GM23338 (cell line): ENCODE measurements at places on chromosomes 1 and 21. TPM values are rescaled to one million over a fixed set of nuclear protein-coding genes. Genes with fewer than 3 reads are reported as not detected.

GRCh38 chr1:219090607-219091006 is 83.1 kb upstream of the LYPLAL1 start:
- H3K36me3 ChIP-seq: no peaks in the 10 kb centered on the region
- H3K4me1 ChIP-seq: no peaks in the 10 kb centered on the region
- no peak for DNase-seq

DNA sequence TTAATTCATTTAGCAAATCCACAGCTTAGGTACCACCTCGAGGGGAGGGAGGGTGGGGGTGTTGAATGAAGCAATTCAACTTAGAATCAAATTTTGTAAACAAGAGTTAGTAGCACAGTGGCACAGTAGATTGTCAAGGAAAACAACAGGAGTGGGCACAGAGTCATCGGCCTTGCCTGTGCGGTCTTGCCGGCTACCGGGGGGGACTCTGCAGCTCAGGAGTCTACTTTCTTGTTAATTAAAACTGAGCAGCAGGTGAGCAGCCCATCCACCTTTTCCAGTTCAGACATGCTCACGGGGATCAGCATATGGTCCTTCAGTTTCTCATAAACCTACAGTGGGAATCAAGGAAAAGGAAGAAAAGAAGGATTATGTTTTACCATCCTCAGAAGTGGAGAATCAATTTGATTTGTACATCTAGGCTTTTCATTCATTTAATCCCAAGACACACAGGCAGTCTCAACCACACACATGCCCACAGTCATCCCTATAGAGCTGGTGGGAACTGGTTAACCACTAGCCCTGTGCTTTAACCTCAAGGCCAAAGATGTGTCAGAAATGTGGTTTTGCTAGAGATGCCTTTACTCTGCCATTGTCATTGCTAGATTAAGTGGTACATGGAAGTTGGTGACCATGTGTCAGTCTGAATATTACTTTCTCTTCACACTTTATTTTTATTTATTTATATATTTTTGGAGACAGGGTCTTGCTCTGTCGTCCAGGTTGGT is 45.0 kb upstream of the BCL10 start:
- H3K4me3 ChIP-seq: no peak overlapping the region
- H3K4me1 ChIP-seq: peaks cover 12% of the 10 kb centered on the region
- no peaks in the 10 kb centered on the region for H3K36me3 ChIP-seq
- no peak for DNase-seq
- no peak overlapping the region for H3K27ac ChIP-seq
- no peaks in the 10 kb centered on the region for H3K27me3 ChIP-seq

DNA sequence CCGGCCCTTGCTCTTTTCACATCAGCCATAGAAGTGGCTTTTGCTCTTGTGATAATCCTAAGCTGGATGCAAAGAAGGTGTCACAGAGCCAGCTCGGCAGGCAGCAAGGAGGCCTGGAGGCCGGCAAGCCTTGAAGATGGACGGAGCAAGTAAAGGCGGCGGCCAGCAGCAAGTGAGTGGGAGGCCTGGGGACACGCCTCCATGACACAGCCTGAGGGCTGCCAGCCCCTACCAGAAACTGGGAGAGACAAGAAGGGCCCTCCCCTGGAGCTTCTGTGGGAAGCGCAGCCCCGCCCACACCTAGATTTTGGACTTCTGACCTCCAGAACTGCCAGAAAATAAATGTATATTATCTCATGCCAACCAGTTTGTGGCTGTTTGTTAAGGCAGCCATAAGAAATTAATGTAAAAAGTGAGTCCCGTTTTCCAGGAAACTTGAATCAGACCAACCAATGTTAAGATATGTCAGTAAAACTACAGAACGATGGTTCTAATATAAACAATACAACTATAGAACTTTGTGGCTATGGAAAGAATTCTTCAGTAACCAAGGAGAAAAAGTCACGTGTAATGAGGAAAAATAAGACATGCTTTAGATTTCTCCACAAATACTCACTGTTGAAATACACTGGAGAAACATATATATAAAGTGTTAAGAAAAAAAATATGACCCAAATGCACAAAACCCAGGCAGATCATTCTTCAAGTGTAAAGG is 49.9 kb downstream of the BACE2 start:
- H3K36me3 ChIP-seq: no peaks in the 10 kb centered on the region
- DNase-seq: no peak
- no peaks in the 10 kb centered on the region for H3K4me1 ChIP-seq
- H3K27ac ChIP-seq: 0 out of 2 replicates have a peak overlapping the region, but pooled peaks have one; percentile 9

GRCh38 chr1:21673277-21673780 is 4.2 kb upstream of the RAP1GAP start:
- no peak for DNase-seq
- H3K36me3 ChIP-seq: no peaks in the 10 kb centered on the region
- H3K4me1 ChIP-seq: peaks cover 30% of the 10 kb centered on the region
- peaks cover 18% of the 10 kb centered on the region for H3K27me3 ChIP-seq

DNA sequence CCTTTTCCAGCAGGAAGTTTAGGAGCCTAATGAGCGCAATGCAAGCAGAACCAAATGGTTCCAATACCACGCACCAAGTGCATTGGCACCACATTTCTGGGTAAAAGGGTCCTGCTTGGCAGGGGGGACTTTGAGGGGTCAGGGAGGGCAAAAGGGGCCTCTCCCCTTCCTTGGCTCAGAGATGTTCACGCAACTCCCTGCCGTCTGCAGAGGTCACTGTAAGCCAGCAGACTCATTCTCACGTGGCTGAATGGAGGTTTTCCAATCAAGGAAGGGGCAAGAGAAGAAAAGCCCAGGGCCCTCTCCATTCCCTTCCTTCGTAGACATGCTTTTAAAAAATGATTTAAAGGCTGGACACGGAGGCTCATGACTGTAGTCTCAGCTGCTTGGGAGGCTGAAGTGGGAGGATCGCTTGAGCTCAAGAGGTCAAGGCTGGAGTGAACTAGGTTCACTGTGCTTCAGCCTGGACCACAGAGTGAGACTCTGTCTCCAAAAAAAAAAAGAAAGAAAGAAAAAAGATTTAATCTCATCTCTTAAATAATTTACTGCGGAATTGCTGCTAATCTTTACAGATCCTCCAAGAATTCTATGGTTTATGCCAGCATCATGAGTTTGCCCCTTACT is 80.3 kb downstream of the RUNX3 start:
- peak; percentile 62 for DNase-seq
- H3K27me3 ChIP-seq: peaks cover 14% of the 10 kb centered on the region
- no peaks in the 10 kb centered on the region for H3K36me3 ChIP-seq
- no peaks in the 10 kb centered on the region for H3K4me1 ChIP-seq
- H3K27ac ChIP-seq: no peak overlapping the region
- H3K4me3 ChIP-seq: no peak overlapping the region

DNA sequence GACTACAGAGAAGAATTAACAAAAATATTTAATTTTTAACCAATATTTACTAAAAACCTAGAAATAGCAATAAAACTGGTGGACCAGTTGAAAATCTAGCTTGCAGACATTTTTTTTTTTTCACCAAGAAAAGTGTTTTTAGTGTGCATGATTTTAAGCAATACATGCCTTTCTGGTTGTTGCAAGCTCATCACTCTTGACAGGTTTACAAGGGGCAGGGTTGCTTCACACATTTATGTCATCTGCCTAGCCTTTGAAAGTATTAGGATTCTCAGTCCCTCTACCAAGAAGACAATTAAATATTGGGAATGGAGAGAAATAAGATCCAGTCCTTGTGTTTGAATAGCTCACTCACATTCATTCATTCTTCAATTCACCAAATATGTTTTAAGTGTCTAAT is 53.8 kb upstream of the LYPLAL1 start:
- H3K4me3 ChIP-seq: no peak overlapping the region
- H3K27ac ChIP-seq: no peak overlapping the region
- H3K27me3 ChIP-seq: no peaks in the 10 kb centered on the region

DNA sequence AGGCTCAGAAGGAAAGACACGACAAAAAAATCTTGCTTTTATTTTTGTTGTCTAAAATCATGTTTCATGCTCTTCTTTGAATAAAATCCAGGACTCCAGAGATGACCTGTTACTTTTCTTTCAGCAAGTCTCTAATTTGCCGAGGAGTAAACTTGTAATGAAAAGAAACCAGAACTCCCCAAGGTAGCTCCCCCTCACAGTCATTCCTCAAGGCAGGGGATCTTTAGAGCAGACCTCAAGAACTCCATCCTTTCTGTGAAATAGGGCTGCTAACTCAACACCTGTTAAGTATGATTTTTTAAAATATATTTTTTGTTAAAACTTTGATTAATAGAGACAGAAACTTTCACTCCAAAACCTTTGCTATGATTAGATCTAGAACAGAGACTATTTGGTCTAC is 82.7 kb upstream of the ABCD3 start:
- no peaks in the 10 kb centered on the region for H3K36me3 ChIP-seq
- no peak for DNase-seq
- H3K27ac ChIP-seq: no peak overlapping the region
- 0 out of 2 replicates have a peak, but pooled peaks cover 4% of the 10 kb centered on the region for H3K4me1 ChIP-seq
- H3K4me3 ChIP-seq: no peak overlapping the region

- H3K4me3 ChIP-seq: no peak overlapping the region
- DNase-seq: no peak
- peaks cover 12% of the 10 kb centered on the region for H3K4me1 ChIP-seq
- H3K27ac ChIP-seq: no peak overlapping the region
These were observed 1105.0 kb downstream of the PLA2G4A start for GRCh38 chr1:187933562-187934419.

DNA sequence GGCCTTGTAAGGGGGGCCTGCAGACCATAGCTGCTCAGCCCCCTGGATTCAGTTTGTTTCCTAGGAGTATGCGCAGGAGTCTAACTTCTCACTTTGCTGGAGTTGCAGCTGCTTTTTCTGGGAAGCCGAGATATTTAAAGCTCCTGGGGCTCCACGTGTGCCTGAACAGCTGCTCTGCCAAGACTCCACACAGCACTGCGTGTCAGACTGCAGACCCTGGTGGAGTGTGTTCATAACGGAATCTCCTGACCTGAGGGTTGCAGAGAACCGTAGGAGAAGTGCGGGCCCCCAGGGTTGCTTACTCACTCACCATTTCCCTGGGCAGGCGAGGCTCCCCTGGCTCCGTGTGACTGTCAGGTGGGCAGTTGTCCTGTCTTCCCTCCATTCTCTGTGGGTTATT is 474.3 kb upstream of the TMPRSS15 start:
- no peak overlapping the region for H3K27ac ChIP-seq
- no peaks in the 10 kb centered on the region for H3K4me1 ChIP-seq
- no peak for DNase-seq
- no peaks in the 10 kb centered on the region; the same call in 1 of the 2 replicates for H3K36me3 ChIP-seq
- no peak overlapping the region for H3K4me3 ChIP-seq

GRCh38 chr1:55695151-55695550 is 480.0 kb upstream of the USP24 start:
- H3K36me3 ChIP-seq: no peaks in the 10 kb centered on the region
- H3K27ac ChIP-seq: no peak overlapping the region
- H3K4me3 ChIP-seq: no peak overlapping the region

- H3K36me3 ChIP-seq: 0 out of 2 replicates have a peak, but pooled peaks cover 5% of the 10 kb centered on the region
- no peaks in the 10 kb centered on the region for H3K27me3 ChIP-seq
- DNase-seq: no peak
- peaks cover 5% of the 10 kb centered on the region; the same call in 1 of the 2 replicates for H3K4me1 ChIP-seq
- no peak overlapping the region for H3K4me3 ChIP-seq
These were observed 7.5 kb upstream of the THEM4 start for GRCh38 chr1:151916726-151917370.

GRCh38 chr1:218510153-218510772 is 165.1 kb downstream of the TGFB2 start:
- H3K4me3 ChIP-seq: no peak overlapping the region
- no peak overlapping the region for H3K27ac ChIP-seq
- no peaks in the 10 kb centered on the region for H3K4me1 ChIP-seq
- DNase-seq: no peak

- H3K27ac ChIP-seq: no peak overlapping the region
- H3K4me1 ChIP-seq: no peaks in the 10 kb centered on the region
- DNase-seq: no peak
These were observed 71.9 kb downstream of the NTMT2 start for GRCh38 chr1:170217517-170218256.

DNA sequence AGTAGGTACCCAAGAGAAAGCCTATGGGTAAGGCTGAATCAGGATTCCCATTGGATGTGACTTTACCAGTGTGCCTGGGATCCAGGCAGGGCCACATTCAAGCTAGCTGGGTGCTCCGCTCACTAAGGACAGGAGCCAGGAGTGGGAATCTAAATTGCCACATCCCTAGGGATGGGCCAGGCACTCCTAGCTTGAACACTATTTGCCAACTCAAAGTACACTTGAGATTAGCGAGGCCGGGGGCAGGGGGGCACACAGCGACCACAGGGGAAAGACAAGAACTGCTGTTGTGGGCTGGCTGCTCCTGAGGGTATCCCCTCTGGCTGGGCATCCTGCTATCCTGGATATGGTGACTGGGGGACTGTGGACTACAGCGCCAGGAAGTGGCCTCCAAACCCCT is 4.3 kb downstream of the SLC45A3 start:
- H3K27me3 ChIP-seq: peaks cover 4% of the 10 kb centered on the region
- no peaks in the 10 kb centered on the region for H3K36me3 ChIP-seq
- no peak overlapping the region for H3K27ac ChIP-seq
- no peak overlapping the region for H3K4me3 ChIP-seq
- H3K4me1 ChIP-seq: peaks cover 49% of the 10 kb centered on the region

GRCh38 chr21:43778469-43779335 is 2.6 kb upstream of the CSTB start:
- no peak overlapping the region for H3K4me3 ChIP-seq
- peaks cover 2% of the 10 kb centered on the region for H3K36me3 ChIP-seq
- H3K27me3 ChIP-seq: no peaks in the 10 kb centered on the region
- peaks cover 5% of the 10 kb centered on the region; the same call in 1 of the 2 replicates for H3K4me1 ChIP-seq

The NOS1AP gene
- 3.5 and 5.8 TPM in 2 replicates for total RNA-seq

The AK2 gene
- 142 and 165 TPM in 2 replicates for total RNA-seq

The COL6A2 gene
- 68.5 and 89.2 TPM in 2 replicates for total RNA-seq

The GRIK1 gene
- 0.23 and 0.42 TPM in 2 replicates for total RNA-seq

The ADORA1 gene
- 1.8 and 3.8 TPM in 2 replicates for total RNA-seq

The TINAGL1 gene
- 15.8 and 20.4 TPM in 2 replicates for total RNA-seq

The PLA2G4A gene
- total RNA-seq: 1.7 and 3.8 TPM in 2 replicates

The KLHDC8A gene
- 2.4 and 2.8 TPM in 2 replicates for total RNA-seq

The DNAH14 gene
- 41.8 and 55.3 TPM in 2 replicates for total RNA-seq

The USH2A gene
- under 0.01 and 0.03 TPM in 2 replicates for total RNA-seq

The KDF1 gene
- 18.0 and 21.1 TPM in 2 replicates for total RNA-seq

The FAM131C gene
- total RNA-seq: 0.74 and 1.3 TPM in 2 replicates

The ACTL8 gene
- 0.38 and 0.70 TPM in 2 replicates for total RNA-seq

The RNF186 gene
- total RNA-seq: not detected in 2 replicates

The PLPPR5 gene
- 4.2 and 4.7 TPM in 2 replicates for total RNA-seq

The PLA2G2A gene
- 0.97 TPM in 1 of 2 replicates, not detected in the other for total RNA-seq

The PAPPA2 gene
- total RNA-seq: 0.66 and 1.4 TPM in 2 replicates
